AG08396 (cell line): ENCODE measurements at places on chromosomes 1 and 21.

DNA sequence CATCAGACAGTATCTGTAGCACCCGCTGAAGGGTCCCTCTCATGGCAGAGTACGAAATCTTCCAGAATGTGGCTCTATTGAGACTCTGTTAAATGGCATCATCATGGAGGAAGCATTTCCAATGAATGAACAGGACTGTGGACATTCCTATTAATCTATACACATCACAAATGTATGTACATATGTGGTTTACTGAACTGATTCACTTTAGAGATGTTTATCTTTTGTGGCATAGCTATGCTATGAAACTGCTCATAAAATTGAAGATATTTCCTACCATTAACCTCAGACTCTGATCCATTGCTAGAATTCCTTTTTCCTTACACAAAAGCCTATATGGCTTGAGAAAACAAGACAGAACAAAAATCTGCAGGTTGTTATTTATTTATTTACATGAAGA, 259.6 kb upstream of the RRP15 start:
- no peak for DNase-seq

GRCh38 chr1:28668956-28669723, 556 bp downstream of the GMEB1 start:
- DNase-seq = peak; percentile 95

- DNase-seq = peak; percentile 45
Measured at GRCh38 chr1:226309398-226310244, 657 bp upstream of the LIN9 start.

GRCh38 chr21:17921579-17922530, 102.7 kb upstream of the C21orf91 start:
- no peak for DNase-seq

GRCh38 chr1:229264487-229264886, 6.4 kb upstream of the RAB4A start:
- DNase-seq = no peak

GRCh38 chr1:26283871-26284596, 4.1 kb downstream of the SH3BGRL3 start:
- no peak for DNase-seq
